T-helper 2 cell (primary cell): ENCODE measurements at places on chromosomes 6 and 20.
A peak's percentile ranks its signal among the peaks of the same experiment; 100 is the strongest.

- DNase-seq, result no peak
Observed at GRCh38 chr6:47919875-47920274, 138.0 kb downstream of the OPN5 start.

GRCh38 chr6:45563844-45564243, 186.1 kb upstream of the SUPT3H start:
- DNase-seq, result no peak

DNA sequence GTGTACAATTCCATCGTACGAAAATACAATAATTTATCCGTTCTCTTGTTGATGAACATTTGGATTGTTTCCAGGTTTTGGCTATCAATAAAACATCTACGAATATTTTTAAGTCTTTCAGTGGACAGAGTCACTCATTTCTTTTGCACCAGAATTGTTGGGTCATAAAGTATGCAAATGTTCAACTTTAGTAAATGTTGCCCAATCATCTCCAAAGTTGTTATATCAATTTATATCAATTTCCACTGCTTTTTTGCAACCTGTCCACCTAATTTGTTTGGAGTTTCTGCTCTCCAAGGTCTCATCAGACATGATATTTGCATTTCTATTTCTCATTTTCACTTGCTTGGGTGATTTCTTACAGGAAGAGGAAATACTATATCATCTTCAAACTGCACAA, 10.5 kb downstream of the TMEM239 start:
- no peak for DNase-seq

- no peak for DNase-seq
Observed at GRCh38 chr20:23782366-23782983, 31.7 kb upstream of the CST1 start.

DNA sequence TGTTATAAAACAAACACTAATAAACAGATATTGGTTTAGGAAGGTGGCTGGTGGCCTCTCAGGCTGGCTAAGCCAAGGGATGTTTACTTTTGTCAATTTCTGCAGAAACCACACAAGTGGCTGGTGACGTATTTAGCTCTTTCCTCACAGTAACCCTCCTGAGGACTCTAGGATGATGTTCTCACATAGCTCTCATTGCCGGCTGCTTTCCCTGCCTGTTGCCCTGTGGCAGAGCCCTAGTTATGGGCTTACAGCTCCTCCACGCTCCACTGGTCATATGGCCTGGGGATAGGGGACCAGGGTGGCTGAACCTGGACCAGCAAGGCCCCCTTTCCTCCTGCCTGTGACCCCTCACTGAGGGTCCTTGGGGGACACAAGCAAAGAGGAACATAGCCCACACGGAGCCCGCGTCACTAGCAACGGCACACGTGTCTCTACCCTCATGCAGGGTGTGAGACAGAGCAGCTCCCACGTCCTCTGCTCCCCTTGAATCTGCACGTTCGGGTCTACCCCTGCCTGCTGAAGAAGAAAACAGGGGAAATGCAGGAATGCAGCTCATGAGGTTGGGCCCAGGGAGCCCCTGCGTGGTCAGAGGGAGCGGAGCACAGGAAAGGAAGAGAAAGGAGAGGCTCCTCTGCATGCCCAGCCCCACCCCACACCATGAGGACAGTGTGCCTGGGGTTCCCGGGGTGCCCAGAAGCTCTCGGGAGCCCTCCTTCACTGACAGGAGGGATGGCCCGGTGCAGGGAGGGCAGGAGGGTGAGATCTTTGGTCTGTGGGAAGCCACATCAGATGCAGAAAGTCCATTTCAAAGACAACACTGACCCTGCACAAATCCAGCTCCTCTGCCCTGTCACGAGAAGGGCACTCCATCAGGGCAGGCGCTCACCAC, 13.9 kb downstream of the RAMACL start:
- no peak for DNase-seq

DNA sequence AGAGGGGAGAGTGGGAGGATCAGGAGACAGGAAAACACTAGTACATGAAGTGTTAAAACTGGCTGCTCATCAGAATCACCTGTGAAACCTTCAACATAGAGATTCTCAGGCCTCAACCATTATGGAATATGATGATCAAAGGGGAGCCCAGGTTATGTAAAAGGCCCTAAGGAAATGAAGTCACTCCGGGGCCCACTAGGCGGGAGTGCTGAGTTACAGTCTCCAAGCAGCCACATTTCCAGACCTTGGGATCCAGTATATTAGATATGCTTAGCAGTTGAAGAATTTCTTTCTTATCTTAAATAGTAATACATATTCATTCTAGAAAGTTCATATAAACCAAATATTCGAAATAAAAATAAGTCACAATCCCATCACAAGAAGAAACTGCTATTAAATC, 476.3 kb downstream of the PRKN start:
- DNase-seq, result no peak

GRCh38 chr6:19613678-19614077, 223.5 kb upstream of the ID4 start:
- DNase-seq, result no peak

DNA sequence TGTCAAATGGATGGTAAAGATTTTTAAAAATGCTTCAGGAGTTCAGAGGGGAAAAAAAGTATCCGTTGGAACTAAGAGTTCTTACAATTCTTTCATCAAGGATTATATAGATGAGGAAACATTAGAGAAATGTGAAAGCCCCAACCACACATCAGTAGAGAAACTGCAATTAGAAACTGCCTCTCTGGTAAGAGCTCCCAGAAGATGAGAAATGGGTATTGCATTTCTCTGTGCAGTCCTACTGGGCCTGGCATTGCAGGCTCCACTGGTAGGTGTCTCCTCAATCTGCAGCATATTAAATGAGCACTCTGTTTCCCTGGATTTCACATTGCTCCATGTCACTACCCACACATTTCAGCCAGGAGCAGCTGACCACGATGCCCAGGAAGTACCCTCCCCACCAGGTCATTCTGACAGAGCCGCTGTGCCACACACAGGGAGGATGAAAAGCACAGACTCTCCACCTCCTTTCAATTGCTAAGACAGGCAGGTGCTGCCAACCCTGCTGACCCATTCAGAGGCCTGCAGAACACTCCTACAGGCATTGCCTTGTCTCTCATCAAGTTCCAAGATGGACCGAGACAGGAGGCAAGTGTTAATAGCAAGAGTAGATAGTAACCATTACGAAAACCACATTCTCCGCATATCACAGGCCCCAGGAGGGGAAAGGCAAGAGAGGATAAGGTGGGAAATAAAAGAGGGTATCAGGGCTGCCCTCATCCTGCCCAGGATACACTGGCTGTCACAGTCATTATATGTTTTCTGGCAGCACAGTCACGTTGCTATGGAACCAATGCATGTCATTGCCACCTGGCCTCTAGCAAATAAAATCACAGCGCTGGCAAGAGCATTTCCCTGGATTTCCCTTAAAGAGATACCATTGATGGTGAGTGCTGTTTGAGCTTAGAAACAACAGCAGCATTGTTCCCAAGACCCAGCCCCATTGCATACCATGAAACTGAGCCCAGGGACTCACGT, 241.7 kb downstream of the ATXN1 start:
- no peak for DNase-seq

- DNase-seq, result no peak
Observed at GRCh38 chr6:158867381-158868121, 48.4 kb upstream of the EZR start.

DNA sequence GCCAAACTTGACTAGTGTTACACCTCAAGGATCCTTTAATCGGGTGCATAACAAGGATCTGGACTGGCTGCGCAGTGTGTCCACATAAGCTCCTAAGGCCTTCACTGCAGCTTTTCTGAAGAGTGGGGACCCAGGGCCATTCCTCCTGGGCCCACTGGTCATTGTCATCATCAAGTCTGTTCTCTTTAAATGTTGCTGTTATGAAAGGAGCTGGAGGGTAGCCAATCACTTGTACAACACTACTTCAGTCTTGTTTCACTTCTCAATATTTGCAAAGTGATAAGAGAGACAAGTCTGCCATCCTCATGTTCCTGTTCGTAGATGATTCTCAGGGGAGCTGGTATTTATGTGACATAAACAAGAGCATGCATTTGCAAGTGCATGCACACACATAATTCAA, 149.8 kb downstream of the SYNDIG1 start:
- DNase-seq, result no peak

DNA sequence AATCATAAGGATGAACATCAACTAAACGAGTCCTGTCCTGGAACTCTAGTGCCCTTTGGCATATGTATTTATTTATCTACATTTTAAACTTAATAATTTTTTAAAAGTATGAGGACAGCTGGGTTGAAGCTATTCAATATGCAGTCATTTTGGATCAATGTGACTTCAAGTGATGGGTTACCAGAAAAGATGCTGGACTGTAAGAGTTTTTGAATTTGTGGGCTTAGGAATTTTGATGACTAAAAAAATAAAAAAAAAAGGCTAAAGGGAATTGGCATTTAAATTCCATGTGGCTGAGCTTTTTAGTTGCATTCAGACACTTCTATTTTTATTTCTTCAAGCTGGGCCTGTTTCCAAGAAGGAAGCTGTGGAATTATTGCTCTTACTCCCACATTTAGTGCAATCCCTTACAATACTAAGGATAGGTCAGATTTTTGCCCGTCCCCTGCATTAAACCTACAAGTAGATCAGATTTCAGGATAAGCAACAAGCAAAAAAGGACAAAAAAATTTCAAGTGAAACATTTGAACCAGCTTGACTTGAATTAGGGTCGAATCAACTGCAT, 704.2 kb upstream of the CITED2 start:
- no peak for DNase-seq

DNA sequence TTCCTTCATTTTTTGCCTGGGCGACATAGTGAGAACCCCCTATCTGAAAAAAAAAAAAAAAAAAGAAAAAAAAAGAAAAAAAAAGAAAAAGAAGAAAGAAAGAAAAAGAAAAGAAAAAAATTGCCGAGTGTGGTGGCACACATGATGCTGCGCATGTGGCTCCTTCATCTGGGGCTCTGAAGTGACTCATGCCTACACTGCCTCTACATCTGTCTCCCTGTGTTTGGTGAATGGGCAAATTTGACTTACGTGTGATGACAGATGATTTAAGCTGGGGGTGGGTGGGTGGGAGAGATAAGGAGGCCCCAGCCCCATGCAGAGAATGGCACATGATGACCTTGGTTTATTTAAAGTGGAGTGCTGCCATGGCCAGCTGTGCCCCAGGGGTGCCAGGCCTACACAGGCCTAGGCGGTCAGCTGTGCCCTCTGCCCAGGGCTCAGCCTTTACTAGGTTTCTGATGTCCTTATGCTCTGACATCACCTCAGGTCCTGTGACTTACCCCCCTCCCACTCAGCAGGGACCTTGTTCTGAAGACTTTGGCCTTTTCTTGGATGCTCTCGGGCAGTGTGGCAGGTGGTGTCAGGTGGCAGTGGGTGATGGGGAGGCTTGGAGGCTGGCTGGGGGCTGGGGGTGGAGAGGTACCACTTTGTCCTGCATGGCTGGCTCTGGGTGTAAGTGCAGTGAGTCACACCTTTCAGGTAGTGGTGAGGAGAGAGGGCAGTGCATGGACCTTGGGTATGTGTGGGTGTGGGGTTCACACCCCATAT, 41.1 kb downstream of the VEGFA start:
- DNase-seq, result no peak

GRCh38 chr20:45058168-45058850, 42.6 kb downstream of the KCNS1 start:
- DNase-seq, result no peak

DNA sequence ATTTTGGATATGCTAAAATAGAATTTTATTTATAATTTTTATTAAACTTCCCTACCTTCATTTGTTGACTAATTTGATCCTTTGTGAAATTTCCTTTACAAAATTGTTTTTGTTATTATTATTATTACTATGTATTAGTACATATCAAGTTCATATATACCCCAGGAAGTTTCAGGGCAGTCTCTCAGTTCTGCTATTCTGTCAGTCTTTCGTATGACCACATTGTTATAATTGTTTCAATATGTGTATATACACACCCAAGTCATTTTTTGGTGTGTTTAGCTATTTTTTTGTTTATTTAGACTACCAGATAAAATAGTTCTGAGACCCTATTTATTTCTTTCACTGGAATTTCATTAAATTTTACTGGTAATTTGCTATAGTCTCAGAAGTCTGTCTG, 72.1 kb downstream of the NKAIN2 start:
- DNase-seq, result no peak

DNA sequence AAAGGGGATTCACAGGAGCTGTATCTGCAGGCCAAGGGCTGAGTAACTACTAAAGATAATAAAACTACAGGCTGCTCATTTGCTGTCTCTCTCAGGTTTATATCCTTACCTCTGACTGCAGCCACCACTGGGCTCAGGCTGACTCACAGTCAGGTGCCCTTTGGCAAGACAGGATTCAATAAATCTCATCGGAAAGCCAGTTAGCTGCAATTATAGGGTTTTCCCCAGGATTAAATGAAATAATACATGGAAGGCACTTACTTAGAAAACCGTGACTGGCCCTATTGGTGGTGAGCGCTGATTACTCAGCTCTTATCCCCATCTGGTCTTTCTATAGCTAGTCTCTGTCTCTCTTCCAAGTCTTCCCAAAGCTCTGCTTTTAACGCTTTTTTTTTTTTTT, 26.4 kb downstream of the RMND1 start:
- no peak for DNase-seq

GRCh38 chr6:157822245-157823000, 623 bp upstream of the SNX9 start:
- peak; percentile 10 for DNase-seq

GRCh38 chr20:54293526-54293925, 85.6 kb downstream of the PFDN4 start:
- no peak for DNase-seq

- no peak for DNase-seq
Observed at GRCh38 chr6:149037051-149037671, 280.4 kb upstream of the TAB2 start.

DNA sequence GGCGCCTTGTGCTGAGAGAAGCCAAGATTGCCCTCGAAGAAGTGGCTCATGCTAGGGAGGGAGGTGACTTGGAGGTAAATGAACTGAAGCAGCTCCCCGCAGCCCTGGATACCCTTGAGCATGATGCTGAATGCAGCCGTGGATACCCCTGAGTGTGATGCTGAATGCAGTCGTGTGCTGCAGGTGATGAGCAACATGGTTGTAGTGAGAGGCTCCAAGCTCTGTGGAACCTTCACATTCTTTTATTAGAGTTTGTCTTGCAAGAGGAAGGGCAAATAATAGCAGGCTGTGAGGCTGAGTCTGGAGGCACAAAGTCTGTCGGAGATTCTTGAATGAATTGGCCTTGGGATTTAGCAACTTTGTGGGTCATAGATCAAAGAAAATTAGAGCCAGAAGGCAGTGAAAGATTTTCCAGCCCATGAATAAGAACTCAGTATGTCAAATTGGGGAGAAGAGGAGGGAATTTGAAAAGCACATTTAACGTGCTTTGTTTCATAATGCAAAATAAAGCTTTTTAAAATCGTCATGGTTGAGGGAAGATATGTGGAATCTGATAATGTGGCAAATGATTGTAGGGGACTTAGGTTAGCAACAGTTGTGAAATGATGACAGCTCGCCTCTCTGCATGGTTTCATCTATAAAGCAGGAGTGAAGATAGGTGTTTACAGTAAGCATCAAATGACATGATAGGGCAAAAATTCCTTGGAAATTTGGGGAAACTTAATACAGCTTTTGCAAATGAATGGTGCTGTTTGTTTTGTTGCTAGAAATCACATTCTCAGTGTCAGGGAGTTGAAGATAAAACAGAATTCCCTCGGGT, 120.1 kb upstream of the TIAM2 start:
- DNase-seq, result no peak

- DNase-seq, result no peak
Observed at GRCh38 chr6:99402448-99402847, 8.5 kb upstream of the COQ3 start.

- DNase-seq, result no peak
Observed at GRCh38 chr6:108655806-108656651, 95.3 kb downstream of the FOXO3 start.
